Activated CD4-positive, alpha-beta T cell treated with anti-CD3 and anti-CD28 coated beads for 36 hours (primary cell): ENCODE measurements at places on chromosomes 5 and 9. TPM values are rescaled to one million over a fixed set of nuclear protein-coding genes. Genes with fewer than 3 reads are reported as not detected.
A peak's percentile ranks its signal among the peaks of the same experiment; 100 is the strongest.

GRCh38 chr9:76415731-76416130 is 21.5 kb upstream of the RFK start:
- DNase-seq, result no peak

The KIF24 gene
- 7.7 TPM for total RNA-seq

- DNase-seq, result no peak
Observed at GRCh38 chr5:62178258-62178657, 127.7 kb upstream of the KIF2A start.

The PCDHA12 gene
- not detected for total RNA-seq

- no peak for DNase-seq
Observed at GRCh38 chr5:40481241-40481640, 198.5 kb upstream of the PTGER4 start.

The FST gene
- 0.43 TPM for total RNA-seq

The OR1J2 gene
- total RNA-seq, result not detected

The BTNL8 gene
- total RNA-seq, result not detected

The TXNDC8 gene
- not detected for total RNA-seq

DNA sequence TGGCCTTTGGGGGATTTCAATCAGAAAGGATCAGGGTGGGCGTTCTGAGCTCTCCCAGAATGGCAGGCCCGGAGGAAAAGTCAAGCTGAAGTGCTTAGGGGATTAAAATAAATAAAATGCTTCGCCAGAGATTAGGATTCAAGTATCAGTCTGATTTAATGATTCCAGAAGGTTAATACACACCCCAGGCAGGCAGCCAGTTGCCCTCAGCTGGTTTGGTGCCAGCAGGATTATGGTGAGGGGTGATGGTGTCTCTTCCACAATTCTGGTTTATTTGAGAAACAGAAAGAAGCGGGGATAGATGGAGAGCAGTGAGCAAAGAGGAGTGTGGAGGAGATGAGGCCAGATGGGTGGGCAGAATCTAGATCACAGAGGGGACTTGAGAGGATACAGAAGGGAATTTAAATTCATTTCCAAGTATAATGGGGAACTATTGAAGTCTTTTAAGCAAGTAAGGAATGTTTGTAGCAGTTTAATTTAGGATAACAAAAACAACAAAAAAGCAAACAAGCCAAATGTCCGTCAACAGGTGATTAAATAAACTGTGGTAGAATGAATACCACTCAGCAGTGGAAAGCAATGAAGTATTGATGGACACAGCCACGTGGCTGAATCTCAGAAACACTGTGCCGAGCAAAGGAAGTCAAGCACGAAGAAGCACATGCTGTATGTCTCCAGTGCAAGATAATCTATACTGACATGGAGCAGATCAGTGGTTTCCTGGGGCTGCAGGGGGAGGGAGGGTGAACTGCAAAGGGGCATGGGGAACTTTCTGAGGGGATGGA is 297.7 kb downstream of the MSX2 start:
- no peak for DNase-seq

DNA sequence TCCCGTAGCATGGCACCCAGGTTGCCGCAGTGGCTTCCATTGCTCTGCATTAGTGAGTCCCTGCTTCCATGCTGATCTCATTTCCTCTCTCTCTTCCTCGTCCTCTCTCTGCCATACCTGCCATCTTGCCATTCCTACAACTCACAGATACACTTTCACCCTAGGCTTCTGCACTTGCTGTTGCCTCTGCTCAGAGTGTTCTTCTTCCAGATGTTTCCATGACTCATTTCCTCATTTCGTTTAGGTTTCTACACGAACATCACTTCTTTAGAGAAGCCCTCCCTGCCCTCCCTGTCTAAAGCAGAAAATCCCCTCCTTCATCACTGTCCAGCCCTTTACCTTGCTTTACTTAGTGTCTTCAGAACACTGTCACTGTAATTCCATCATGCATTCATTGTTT is 115.2 kb upstream of the WWC1 start:
- DNase-seq, result no peak

The LCN1 gene
- total RNA-seq, result not detected

The PCDHA4 gene
- total RNA-seq, result not detected

The ADGRD2 gene
- not detected for total RNA-seq

- DNase-seq, result no peak
Observed at GRCh38 chr9:37719526-37719925, 34.1 kb upstream of the TRMT10B start.

DNA sequence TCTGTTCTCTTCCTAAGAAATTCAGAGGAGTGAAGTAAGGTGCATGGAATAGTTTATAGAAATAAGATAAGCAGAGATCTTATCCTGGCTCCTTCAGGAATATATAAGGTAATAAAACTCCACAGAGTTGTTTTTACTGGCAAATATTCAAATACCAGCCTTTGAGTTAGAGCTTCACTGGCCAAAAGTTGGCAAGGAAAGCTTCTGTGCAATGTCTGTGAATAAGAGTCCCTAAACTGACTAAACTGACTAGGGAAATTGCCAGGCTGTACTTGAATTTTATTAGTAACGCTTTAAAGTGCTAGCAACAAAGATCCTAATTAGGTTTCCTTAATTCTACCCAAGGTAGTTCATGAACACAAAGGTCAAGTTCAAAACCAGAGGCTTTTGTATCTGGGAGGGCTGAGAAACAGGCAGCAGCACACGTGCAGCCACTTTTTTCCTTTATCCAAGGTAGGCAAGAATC is 131.1 kb upstream of the MPDZ start:
- no peak for DNase-seq

DNA sequence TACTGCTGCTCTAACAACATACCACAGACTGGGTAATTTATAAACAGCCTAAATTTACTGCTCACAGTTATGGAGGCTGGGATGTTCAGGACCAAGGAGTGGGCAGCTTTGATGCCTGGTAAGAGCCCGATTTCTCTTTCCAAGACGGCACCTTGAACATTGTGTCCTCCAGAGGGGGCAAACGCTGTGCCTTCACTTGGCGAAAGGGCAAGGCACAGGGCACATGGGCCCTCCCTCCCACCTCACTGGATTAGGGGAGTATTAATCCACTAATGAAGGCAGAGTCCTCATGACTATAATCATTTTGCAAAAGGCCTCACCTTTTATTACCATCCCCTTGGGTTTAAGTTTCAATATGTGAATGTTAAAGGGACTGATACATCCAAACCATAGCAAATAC is 397.7 kb downstream of the TMEM38B start:
- DNase-seq, result no peak

The SLC27A6 gene
- not detected for total RNA-seq

- DNase-seq, result no peak
Observed at GRCh38 chr9:4537581-4537980, 47.3 kb downstream of the SLC1A1 start.

- no peak for DNase-seq
Observed at GRCh38 chr5:90967443-90967842, 408.8 kb downstream of the ADGRV1 start.

The HINT2 gene
- 47.4 TPM for total RNA-seq

DNA sequence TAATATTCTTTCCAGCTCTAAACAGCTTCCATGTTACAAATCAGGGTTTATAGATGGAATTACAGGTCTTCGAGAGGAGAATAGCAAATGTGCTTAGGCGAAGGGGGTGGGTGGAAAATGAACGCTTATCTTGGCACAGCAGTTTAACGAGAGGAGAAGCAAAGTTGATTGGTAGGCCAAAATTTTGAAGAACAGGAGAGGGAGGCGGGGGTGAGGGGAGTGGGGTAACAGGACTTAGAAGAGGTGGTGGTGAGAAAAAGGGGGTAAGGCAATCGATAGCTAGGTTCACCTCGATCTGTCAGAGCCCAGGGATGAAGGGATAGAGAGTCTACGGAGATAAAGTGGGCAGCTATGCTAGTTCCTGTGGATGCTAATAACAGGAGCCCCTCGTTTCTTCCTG is 764 bp downstream of the ANKRA2 start:
- DNase-seq, result peak; percentile 41

DNA sequence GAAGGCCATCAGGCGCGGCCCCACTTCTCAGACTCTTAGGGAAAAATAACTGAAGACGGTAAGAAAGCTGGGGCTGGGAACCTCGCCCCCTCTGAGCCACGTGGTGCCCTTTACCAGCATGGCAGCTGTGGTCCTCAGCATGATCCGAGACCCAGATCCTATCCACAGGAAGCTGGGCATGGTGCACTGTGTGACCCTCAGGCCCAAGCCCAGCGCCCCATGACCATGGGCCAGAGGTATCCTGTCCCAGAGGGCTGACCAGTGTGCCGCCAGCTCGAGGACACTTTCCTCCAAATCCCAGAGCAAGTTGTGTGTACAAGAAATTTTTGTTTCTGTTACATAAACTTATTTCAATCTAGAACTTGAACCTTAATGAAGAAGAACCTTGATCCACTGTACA is 28.1 kb downstream of the TERT start:
- no peak for DNase-seq

The RLN1 gene
- total RNA-seq, result 2.2 TPM

GRCh38 chr5:96404191-96404867 is 28.7 kb downstream of the PCSK1 start:
- no peak for DNase-seq

The SCGB3A2 gene
- total RNA-seq, result not detected

The RMI1 gene
- total RNA-seq, result 25.0 TPM

GRCh38 chr9:96204853-96205252 is 97.1 kb downstream of the HSD17B3 start:
- DNase-seq, result no peak

The GPR150 gene
- 0.37 TPM for total RNA-seq

GRCh38 chr5:135029477-135030122 is 4.4 kb downstream of the PITX1 start:
- no peak for DNase-seq

DNA sequence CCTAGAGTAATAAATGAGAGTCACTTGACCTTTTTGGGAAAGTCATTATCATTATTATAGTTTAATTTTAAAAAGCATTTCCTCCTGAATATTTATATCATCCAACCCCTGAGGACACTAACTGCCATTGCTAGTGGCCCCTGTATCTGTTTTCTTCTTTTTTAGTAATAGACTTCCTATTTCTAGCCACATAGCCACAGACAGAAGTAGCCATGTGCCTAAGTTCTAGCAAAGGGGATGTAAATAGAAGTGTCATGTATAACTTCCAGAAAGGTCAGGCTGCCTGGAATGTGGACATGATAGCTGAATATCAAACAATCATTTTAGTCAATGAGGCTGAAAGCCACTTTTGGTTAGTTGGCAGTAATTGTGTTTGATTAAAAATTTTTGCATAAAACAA is 37.5 kb upstream of the IQGAP2 start:
- no peak for DNase-seq

GRCh38 chr5:59891962-59892643 is 1.4 kb downstream of the PDE4D start:
- no peak for DNase-seq

The LECT2 gene
- total RNA-seq, result not detected

GRCh38 chr9:133667759-133668450 is 31.7 kb downstream of the DBH start:
- no peak for DNase-seq

GRCh38 chr9:10003047-10003446 is 609.8 kb downstream of the PTPRD start:
- no peak for DNase-seq

DNA sequence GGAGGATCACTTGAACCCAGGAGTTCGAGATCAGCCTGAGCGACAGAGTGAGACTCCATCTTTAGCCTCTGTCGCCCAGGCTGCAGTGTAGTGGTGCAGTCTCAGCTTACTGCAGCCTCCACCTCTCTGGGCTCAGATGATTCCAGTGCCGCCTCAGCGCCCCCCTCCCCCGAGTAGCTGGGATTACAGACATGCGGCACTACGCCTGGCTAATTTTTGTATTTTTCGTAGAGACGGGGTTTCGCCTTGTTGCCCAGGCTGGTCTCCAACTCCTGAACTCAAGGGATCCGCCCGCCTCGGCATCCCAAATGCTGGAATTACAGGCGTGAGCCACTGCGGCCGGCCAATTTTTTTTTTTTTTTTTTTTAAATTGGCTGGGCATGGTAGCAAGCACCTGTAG is 2.3 kb upstream of the HSPA9 start:
- DNase-seq, result no peak

- DNase-seq, result no peak
Observed at GRCh38 chr5:92455011-92455410, 1071.9 kb upstream of the ARRDC3 start.

The KCNT1 gene
- total RNA-seq, result not detected

The C6 gene
- not detected for total RNA-seq

The TOR1B gene
- 18.0 TPM for total RNA-seq

DNA sequence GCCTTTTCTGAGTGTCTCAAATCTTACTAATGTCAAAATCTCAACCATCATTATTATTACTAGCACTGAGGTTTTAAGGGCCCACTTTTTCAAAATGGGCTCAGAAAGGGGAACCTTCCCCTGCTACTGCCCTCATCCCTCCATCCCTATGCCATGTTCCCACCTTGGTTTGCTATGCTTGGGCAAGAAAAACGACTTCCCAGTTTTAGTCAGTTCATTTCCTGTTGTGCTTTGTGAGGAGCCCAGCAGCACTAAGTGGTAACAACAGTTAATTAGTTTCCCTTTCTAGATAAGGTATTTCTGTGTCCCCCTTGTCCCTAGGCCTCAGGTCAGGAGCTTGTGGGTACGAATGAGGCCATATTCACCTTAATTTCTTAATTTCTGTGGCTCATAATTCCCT is 595.2 kb downstream of the RAB3C start:
- no peak for DNase-seq

DNA sequence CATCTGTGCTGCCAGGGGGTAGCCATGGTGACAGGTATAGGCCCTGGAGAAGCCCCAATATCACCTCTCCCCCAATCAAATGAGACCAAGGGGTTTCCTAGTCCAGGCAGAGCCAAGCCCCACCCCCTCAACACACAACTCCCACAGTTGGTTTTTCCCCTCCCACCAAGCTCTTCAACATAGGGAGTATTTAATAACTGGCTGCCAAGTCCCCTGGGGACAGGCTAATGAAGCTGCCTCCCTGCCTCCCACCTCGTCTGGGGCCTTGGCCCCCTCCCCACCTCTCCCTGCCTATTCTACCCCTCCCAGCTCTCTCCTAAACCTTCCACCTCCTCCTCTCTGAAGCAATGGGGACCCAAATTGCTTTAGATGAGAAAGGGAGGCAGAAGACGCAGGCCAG is 23.4 kb downstream of the CPLX2 start:
- DNase-seq, result no peak

DNA sequence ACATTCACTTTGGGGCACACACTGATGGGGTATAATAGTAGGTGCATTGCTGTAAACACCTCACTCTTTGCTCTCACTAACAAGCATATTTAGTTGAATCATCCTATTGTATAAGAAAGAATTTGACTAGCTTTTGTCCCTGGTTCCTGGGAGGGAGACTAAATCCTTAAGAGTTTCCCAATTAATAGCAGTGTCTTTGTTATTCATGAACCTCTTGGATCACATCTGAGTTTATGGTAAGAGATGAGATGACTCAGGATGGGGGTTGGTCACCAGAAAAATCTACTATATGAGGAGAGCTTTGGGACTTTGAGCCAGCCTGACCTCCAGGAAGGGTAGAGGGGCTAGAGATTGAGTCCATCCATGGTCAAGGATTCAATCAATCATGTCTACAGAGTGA is 56.8 kb downstream of the PUM3 start:
- DNase-seq, result no peak

- DNase-seq, result peak; percentile 59
Observed at GRCh38 chr5:133612249-133612860, at the start of gene FSTL4. Gene FSTL4, minus strand, starts transcription at chr5:133612541.

GRCh38 chr5:154885439-154885838 is 27.0 kb downstream of the CNOT8 start:
- DNase-seq, result no peak
